ENCODE measurements at places on chromosomes 12 and 14.

DNA sequence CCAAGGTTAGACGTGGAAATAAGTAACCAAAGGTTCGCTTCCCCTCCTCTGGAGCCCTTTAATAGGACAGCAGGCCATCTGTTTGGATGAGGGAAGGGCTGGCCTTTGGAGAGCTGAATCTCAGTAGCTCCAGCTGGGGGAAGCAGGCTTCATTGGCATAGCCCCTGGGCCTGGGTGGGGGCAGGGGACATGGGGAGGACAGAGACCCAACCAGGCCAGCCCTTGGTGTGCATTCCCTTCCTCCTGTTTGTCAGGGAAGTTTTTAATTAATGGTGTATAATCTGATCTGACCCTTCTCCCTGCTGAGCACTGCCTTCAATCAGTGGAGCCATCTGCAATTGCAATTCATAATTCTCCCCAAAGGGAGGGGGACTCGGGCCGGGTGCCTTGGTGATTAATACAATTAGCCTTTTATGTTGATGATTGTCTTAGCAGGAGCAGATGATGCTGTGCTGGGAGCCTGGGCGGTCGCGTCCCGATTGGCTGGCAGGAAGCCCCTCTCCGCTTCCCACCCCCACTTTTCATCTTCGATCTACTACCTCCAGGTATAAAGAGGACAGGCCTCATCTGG lies 6.4 kb downstream of the AQP6 start:
- no peak for DNase-seq

- no peak for DNase-seq
Observed at GRCh38 chr12:57011438-57012424, 4.6 kb downstream of the TAC3 start.

DNA sequence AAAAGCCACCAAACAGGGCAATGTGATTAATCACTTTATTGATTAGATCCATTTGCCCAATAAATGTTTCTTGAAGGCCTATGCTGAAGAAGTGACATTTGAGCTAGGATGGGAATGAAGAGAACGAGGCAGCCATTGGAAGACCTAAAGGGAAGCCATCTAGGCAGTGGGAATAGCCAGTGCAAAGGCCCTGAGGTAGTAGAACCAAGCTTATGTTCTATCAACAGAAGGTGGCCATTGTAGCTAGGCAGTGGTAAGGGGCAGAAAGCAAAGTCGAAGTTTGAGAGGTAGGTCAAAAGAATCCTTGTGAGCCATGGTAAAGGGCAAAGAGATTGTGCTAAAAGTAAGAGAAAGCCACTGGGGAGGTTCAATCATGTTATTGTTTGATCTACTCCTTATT lies 173.1 kb downstream of the ITPR2 start:
- DNase-seq = no peak

- DNase-seq = no peak
Observed at GRCh38 chr12:79016181-79016580, 151.6 kb downstream of the SYT1 start.

All from activated CD8-positive, alpha-beta memory T cell treated with anti-CD3 and anti-CD28 coated beads for 48 hours (primary cell).